T-helper 22 cell (primary cell): ENCODE measurements at places on chromosomes 12 and 14.

GRCh38 chr12:1873531-1874510, 44.6 kb downstream of the CACNA2D4 start:
- DNase-seq, result no peak

GRCh38 chr12:46168426-46168825, 100.4 kb downstream of the SLC38A1 start:
- DNase-seq, result no peak

DNA sequence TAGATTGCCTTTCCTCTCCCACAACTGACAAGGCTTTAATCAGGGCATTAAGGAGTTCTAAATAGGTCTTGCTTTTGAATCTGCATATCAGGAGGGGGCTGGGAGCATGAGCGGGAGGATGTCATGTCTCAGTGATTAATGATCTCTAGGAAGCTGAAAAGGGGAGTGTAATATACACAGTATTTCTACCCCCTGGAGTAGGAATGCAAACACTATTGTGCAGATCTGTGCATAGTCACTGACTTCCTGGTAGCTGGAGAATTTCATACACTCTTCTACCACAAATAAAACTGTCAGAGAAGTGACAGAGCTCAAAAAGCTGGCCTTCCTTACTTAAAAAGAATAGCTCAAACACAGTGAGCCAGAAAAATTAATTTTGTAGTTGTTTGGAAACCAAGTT, 65.8 kb downstream of the RIC8B start:
- DNase-seq, result no peak

DNA sequence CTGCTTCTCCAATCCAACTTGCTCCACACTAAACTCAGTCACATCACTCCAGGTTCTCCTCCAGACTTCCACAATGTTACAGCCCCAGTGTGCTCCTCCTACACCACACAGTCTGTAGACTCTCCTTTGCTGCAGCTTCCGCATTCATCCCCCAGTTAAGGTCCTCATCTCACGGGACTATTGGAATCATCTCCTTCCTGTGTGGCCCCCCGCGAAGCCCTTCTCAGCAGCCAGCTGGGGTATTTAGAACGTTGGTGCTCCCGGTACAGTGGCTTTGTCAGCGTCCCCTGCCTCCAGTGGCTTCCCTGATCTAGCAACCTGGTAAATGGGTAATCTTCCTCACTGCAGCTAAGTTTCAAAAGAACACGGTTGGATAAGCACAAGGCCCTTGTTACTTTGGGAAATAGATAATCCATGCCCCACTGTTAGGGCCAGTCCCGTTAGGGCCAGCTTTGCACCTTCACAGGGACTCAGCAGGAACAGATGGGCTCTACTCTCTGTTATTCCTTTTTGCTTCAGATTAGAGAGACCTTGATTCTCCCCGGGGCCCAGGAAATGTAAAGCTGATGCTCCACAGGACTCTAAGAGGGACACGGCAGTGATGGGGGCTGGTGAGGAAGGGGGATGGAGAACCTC, 823 bp upstream of the TSPAN11 start:
- DNase-seq, result no peak

GRCh38 chr12:57545809-57546437, 1.1 kb downstream of the DCTN2 start:
- no peak for DNase-seq

- DNase-seq, result no peak
Observed at GRCh38 chr12:116727261-116727660, 10.6 kb downstream of the SPRING1 start.

DNA sequence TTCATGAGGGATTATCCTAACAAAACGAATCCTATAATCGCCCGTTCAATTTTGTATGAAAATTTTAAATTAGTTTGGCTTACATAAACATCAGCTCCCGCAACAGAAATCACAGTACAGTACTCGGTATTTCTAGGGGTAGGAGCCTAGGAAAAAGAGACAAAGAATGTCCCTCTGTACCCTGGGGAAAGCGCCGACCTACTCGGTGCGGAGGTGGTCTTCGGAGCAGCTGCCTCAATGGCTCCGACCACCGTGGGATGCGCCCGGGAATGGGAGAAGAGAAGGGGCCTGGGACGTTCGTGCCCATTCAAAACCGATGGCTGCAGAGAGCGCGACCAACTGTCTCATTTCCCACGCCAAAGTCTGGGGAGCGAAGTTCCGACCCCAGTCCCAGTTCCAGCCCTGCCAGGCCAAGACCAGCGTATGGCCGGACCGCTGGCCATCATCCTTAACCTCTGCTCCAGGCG, 618 bp downstream of the GNPNAT1 start:
- no peak for DNase-seq

GRCh38 chr12:67578976-67579661, 69.4 kb upstream of the DYRK2 start:
- no peak for DNase-seq

DNA sequence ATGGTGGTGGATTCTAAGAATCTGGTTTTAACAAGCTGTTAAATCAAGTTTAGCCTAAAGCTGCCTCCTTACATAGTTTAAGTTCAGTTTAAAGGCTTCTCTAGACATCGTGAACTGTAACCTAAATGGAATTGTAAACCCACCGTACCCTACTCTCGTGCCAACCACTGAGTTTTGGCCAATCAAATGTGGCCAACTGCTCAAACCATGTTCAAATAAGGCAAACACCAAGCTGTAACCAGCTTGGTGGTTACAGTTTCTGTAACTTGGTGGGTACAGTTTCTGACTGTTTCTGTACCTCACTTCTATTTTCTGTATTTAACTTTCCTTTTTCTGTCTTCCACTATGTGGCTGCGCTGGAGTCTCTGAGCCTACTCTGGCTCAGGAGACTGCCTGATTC, 131.9 kb upstream of the DDHD1 start:
- DNase-seq, result no peak

DNA sequence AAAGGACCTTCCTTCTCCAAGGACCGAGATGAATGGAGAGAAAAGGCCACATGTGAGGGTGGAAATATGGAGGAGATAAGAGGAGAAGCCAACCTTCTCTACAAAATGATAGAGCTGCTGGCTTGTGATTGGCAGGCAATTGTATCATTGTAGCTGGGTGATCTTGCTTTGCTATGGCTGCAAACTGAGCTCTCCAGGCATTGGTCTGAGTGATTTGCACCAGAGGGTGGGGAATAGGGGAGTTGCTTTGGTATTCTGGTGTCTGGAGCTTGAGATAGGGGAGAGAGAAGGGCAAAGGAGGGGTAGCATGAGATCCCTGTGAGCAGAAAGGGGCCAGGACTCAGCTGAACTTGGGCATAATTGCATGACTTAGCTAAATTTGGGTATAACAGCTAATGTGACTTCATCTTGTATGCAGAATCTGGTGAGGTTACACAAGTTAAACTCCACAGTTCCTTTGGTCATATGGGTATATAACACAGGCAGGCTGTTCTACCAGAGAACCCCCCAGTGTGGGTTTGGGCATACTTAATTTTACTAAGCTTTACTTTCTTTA, 72.0 kb downstream of the FOS start:
- no peak for DNase-seq

- DNase-seq, result no peak
Observed at GRCh38 chr12:79023784-79024183, 159.2 kb downstream of the SYT1 start.

DNA sequence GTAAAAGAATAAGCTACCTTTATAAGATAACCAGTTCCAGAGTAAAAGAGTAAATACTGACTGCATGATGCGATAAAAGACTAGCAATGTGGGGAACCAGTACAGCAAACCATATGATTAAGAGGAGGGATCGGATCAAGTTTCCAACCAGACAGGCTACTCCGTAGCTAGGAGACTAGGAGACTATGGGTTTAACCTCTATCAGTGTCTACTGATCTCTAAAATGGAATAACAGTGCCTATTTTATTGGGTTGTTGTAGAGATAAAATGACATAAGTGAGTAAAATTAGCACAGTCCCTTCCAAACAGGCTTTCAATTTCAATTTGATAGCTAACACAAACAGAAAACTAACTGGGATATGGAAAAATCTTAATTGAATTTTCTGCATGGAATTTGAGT, 76.0 kb downstream of the PAWR start:
- no peak for DNase-seq

DNA sequence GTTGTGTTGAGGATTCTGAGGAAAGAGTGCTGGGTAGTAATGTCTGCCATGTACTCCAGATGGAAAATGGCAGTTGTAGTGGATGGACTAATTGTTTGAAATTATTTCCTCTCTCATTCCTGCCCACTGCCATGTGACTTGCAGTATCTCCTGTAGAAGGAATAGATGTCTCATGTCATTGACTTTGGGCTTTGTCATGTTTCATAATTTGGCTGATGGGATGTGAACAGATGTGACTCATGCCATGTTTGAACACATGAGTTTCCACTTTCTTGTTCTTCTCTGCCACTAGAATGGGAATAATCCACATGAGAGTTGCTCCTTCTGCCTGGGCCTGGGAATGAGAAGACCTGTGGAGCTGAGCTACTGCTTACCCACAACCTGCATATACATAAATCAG, 2.4 kb upstream of the CALCOCO1 start:
- no peak for DNase-seq

DNA sequence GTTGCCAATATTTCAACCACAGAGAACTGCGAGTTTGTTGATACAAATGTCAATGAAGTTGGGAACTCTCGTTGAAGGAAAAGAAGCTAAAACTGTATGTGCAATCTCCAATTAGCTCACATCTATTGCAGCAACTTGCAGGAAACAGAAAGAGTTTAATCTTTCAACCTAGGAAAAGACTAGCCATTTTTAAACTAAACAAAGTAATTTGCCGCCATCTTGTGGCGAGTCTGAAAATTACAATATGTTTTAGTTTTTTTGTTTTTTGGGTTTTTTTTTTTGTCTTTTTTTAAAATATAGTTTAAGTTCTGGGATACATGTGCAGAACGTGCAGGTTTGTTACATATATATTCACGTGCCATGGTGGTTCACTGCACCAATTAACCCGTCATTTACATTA, 131.2 kb upstream of the FOXG1 start:
- DNase-seq, result no peak

DNA sequence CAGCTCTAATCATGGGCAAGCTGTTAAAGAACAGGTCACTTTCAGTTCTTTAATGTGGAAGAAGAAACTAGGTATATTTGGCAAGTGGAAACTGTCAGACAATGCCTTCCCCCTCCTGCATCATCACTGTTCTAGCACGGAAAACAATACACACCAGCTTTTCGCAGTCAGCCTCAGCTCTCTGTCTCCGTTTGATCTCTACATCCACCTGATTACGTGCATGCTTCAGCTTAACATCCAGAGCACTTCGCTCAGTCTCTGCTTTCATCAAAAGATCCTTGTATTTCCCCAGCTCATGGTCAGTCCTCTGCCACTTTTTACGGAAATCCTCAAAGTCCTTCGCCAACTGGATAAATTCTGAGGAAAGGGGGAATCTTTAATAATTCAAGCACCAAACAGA, 19.0 kb downstream of the RACGAP1 start:
- DNase-seq, result no peak

GRCh38 chr14:73466861-73467260, 8.5 kb upstream of the NUMB start:
- no peak for DNase-seq

GRCh38 chr12:15829949-15830348, 40.8 kb upstream of the EPS8 start:
- DNase-seq, result no peak

- DNase-seq, result no peak
Observed at GRCh38 chr14:71414631-71415403, 507.6 kb downstream of the PCNX1 start.

DNA sequence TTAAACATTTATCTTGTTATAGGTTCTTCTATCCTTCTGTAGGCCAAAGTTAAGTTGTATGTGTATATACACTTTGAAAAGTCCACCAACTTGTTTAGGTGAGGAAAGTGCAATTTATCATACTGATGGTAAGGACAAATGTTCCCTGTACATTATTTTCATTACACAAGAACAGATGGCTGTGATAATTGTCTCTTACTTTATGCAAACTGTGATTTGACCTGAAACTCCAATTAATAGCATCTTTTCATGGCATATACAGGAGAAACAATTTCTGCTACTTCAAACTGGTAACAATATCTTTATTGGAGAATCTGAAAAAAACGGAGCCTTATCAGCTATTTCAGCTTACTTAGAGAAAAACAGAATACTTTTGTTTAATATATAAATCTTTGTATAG, 5.6 kb downstream of the TRIM9 start:
- DNase-seq, result no peak

GRCh38 chr12:40198601-40199000, 26.2 kb upstream of the LRRK2 start:
- DNase-seq, result no peak

GRCh38 chr14:39351708-39352107, 80.5 kb downstream of the FBXO33 start:
- no peak for DNase-seq

DNA sequence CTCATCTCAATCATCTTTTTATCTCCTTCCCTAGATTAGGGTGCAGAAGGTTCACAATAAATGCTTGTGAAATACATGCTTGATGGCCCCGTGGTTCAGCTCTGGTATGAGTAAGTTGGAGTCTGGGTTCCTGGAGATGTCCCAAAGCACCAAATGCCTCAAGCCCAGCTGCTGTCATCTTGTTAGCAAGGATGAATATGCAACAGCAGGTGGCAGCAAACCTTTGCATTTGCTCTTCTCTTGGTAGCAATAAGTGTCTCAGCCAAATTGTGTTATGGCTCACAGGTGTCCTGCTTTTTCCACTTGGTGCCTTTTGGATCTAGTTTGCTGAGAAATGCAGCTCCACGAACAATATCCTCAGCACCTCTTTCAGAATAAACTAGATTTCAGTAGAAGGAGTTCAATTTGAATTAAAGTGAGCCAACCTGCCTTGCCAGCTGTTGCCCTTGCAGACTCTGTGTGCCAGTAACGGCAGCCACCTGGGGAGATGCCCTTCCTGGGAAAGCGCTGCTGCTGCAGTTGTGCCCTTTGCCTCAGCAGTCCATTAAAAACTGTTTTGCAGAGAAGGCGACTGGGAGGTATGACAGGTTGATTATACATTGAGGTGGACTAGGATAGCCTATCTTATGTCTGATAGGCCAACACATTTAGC, 417.3 kb downstream of the SNAPC1 start:
- no peak for DNase-seq

GRCh38 chr12:40238266-40238902, 13.6 kb downstream of the LRRK2 start:
- no peak for DNase-seq
